ENCODE measurements at places on chromosomes 2 and 18.
A peak's percentile ranks its signal among the peaks of the same experiment; 100 is the strongest.

DNA sequence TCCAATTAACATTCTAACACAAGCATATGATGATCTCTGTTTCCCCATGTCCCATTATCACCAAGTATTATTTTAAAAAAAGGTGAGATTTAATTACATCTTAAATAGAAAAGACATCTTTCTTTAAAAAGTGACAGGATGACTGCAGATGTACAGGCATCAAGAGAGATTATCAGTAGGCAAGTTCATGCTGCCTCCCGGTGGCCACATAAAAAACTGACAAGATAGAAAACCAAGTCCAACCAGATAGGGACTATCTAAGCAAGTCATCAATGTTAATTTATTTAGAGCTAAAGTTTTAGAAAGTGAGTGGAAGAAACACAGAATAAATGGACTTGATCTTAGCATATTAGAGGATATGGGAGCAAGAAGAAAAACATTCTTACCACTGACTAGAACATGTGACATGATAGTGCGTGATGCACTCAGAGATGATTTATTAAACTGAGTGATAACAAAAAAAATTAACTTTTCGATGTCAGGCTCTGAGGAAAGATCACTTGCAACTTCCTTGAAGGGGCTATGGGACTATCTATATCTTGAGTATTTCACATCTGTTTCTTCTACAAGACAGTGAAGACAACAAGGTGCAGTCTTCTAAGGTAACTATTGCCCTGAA is 5.4 kb upstream of the TDRD15 start:
- peak; percentile 25 for DNase-seq

- no peak for DNase-seq
These were observed 99.1 kb downstream of the ALPK2 start for GRCh38 chr18:58529714-58530354.

DNA sequence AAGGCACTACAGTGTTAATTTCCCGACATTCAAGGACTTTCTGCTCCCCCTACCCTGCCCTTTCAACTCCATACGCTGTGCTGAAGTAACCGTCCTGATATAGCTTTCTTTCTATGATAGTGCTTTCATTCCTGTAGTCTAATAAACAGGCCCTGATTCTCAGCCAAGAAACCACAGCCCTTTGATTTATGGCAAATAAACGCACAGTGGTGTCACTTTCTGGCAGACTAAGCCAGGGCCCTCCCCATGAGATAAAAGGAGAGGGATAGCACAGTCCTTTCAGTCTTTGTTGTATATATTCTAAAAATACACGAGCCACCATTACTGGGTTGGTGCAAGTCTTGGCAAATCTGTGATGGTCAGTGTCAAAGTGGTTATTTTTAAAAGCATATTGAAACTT is 291.2 kb downstream of the ALPK2 start:
- DNase-seq = no peak

- no peak for DNase-seq
These were observed 167.3 kb downstream of the SEPTIN10 start for GRCh38 chr2:109446278-109447131.

DNA sequence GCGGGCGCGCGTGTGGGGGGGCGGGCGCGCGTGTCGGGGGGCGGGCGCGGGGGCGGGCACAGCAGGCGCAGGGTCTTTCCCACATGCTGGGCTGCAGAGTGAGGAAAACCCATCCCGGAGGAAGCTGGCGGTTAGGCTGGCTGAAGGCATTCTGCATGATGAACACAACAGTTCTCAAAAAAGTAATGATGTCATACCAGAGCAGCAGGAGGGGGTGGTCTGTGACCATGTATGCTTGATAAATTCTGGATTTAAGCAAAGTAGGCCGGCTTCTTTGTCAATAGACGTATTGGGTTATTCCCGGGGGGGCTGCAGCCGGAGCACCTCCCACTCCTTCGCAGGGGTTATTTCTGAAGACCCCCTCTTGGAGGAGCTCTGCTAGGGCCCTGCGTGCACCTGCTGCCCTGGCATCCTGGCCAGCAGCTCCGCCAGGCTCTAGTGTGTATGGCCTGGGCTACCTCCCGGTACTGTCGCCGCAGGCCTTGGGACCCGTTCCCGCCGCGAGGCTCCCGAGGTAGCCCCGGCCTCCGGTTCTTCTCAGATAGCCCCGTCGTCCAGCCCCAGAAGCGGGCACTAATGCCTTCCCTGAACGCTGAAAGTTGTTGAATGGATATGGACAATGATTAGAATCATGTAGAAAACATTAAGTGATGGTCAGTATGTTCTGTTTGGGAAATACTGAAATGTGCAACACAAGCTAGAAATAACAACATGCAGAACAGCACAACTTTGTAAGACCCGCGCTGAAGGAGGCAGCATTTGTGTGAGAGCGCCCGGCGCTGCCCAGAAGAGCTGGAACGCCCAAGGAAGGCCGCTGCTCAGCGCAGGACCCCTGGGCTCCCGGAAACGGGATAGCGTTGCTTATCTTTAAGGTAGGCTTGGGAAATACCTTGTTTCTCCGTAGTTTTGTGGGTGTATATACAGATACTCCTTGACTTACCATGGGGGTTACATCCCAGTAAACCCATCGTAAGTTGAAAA is 101.4 kb upstream of the RAB6C start:
- DNase-seq = peak; percentile 69

- no peak for DNase-seq
These were observed 734.5 kb upstream of the ACVR2A start for GRCh38 chr2:147110317-147110716.

- no peak for DNase-seq
These were observed 742.7 kb upstream of the ACVR2A start for GRCh38 chr2:147101941-147102790.

- DNase-seq = no peak
These were observed 78.1 kb upstream of the PDE1A start for GRCh38 chr2:182504903-182505302.

GRCh38 chr2:128794285-128794684 is 475.6 kb upstream of the HS6ST1 start:
- DNase-seq = no peak

- DNase-seq = no peak
These were observed 1.1 kb upstream of the APCDD1 start for GRCh38 chr18:10453261-10453805.

- DNase-seq = no peak
These were observed 67.5 kb downstream of the SPATS2L start for GRCh38 chr2:200373973-200374416.

DNA sequence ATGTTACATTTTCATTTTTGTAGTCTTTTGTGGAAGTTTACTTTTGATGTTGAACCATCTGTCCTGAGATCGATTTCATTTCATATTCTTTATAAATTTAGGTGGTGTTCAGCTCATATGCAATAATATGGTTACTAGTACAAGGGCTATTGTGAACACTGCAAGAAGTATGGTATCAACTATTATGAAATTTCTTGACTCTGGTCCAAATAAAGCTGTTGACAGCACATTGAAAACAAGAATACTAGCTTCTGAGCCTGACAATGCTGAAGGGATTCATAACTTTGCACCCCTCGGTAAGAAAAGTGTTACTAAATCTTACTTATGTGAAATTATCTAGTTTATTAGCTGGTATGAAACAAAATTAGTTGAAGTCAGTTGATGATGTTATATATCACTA is 124.9 kb upstream of the TTC27 start:
- no peak for DNase-seq

GRCh38 chr18:67092141-67092540 is 424.4 kb downstream of the DSEL start:
- no peak for DNase-seq

DNA sequence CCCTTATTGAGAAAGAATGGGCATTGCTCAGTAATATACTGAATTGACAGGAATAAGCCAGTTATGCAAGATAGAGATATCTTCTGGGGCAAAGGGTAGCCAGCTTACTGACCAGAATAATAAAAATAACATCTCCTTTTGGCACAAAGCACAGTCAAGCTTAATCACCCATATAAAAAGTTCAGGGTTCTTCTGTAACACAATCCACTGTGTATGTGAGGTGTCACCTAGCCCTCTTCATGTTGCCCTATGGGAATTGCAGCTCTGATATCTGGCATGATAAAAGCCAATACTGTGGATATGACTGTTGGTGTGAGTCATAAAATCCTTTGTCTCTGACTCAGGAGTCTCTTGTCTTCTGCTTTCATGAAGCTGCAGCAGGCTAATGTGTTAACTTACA is 90.8 kb downstream of the DSEL start:
- DNase-seq = no peak

- DNase-seq = no peak
These were observed 35.8 kb upstream of the CACNB4 start for GRCh38 chr2:152134488-152135280.

DNA sequence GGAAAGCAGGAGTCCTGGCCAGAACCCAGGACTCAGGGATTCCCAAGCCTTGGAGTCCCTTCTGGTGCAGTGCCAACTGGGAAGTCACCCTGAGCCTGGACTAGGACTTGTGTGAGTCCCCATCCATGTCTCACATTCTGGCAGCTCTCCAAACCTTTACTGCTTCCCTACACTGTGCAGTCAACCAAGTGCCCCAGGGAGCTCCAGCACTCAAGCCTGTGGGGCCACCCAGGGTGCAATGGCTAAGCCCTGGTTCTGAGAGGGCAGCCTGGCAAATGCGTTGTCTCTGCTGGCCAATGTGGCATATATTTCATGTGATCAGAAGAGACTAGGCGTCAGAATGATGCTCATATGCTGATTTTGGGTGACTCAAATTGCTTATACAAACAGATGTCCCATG is 223.4 kb downstream of the SP3 start:
- no peak for DNase-seq

- peak; percentile 79 for DNase-seq
These were observed at the start of gene PTPRM for GRCh38 chr18:7566567-7567473. Gene PTPRM (plus strand): TSS chr18:7567316. CDS start chr18:7567819, 503 bp downstream.

- no peak for DNase-seq
These were observed 174.1 kb downstream of the ANKRD30B start for GRCh38 chr18:14922031-14922430.

DNA sequence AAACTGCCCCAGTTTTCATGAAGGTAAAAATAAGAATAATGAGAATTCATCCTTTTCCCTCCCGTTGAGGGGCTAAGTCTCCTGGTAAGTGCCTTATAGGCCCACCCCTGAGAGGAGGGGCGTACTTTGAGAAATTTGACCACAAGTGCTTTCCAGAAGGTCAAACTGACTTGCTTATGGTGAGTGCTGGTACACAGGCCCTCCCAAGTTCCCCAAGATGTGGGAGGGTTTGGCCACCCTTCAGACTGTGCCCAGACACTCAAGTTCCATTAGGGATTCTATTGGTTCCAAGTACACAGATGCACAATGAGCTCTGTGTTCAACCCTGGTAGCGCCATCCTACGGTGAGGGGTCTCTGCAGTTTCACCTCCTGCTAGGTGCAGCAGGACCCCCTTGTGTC is 205.1 kb downstream of the CTIF start:
- DNase-seq = no peak

GRCh38 chr2:144914113-144914512 is 394.2 kb upstream of the ZEB2 start:
- DNase-seq = no peak

GRCh38 chr2:72770879-72771461 is 54.9 kb downstream of the EXOC6B start:
- no peak for DNase-seq

DNA sequence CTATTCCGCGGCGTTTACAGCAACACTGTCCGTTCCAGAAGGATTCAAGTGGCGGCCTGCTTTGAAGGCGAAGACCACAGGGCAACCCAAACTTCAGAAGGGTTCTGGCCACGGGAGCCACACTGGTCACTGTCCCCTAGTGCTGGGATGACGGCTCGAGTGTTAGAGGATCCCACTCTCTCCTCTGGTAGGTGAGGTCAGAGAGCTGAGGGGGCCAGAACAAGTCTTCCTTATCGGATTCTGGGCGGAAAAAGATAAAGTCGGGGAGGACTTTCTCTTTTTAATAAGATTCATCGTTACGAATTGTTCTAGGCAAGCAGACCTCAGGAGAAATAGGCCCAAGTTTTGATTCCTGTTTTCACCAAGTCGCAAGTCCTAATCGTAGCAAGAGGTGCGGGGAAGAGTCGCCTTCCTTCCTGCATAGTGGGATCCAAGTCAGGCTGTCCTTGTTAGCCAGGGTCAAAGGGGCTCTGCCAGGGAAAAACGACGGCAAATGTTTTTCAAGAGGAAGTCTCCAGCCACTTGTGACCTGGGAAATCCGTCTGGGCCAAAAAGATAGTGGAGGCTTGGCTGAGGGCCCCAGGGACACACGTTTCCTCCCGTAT is 864 bp upstream of the MYL12A start:
- no peak for DNase-seq

DNA sequence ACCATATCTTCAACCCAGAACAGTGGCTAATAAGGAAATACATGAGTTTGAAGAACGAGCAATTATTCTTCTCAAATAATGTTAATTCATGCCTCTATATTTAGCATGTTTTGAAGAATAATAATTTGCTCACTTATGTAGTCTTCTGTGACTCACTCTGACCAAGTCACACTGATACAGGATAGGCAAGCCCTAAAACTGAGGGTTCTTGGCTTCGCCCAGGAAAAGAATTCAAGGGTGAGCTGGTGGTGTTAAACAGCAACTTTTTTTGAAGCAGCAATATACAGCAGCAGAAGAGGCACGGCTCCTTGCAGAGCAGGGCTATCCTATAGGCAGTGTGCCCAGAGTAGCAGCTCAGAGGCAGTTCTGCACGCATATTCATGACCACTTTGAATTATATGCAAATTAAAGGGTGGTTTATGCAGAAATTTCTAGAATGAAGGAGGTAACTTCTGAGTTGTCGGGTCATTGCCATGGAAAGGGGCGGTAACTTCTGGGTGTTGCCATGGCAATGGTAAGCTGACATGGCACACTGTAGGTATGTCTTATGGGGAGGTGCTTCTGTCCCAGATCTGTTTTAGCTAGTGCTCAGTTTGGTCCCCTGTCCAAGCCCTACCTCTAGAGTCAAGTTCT is 200.6 kb downstream of the RND3 start:
- DNase-seq = no peak

GRCh38 chr2:120012363-120012762 is 514 bp upstream of the EPB41L5 start:
- DNase-seq = no peak

- no peak for DNase-seq
These were observed 79.2 kb upstream of the IL1R2 start for GRCh38 chr2:101912545-101912944.

DNA sequence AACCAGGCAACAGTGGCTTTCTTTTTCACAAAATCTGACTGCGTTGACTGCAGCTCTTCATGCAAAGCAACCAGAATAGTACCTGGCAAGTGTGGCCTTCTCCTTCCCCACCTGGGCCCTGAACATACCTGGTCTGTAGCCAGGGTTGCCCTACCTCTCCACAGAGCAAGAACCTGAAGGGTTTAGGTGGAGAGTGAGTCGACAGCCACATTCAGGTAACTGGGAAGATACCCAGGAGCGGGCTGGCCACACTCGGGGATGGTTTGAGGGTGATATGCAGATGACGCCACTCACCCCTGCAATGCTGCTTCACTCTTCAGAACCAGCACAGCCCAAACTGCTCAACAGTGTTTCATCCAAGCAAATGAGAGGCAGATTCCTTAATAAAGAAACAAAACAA is 117.3 kb downstream of the TTC32 start:
- DNase-seq = no peak
